ENCODE measurements at places on chromosomes 2 and 18. TPM values are rescaled to one million over a fixed set of nuclear protein-coding genes. Genes with fewer than 3 reads are reported as not detected.

Gene MATN3
- not detected for total RNA-seq

DNA sequence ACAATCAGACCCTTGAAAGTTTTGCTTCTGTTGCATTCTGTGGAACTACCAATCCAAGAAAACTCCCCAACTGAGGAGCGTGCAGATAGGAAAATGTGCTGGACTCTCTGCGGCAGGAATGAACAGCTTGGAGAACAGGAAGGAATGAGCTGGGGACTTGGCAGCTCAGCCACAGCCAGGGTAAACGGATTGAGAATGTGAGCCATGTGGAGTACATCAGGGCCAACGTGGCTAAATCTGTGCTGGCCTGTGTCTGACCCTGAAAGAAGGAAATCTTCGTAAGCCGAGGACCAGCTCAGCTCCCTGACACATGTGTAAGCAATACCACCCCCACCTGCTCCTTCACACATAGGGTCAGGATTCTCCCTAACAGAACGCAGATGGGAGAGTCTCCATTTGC lies 1023.7 kb downstream of the BCL11A start:
- no peak overlapping the region for H3K4me3 ChIP-seq
- H3K27ac ChIP-seq: no peak overlapping the region
- no peaks in the 10 kb centered on the region for H3K4me1 ChIP-seq
- H3K27me3 ChIP-seq: no peaks in the 10 kb centered on the region
- H3K36me3 ChIP-seq: no peaks in the 10 kb centered on the region
- DNase-seq: no peak

DNA sequence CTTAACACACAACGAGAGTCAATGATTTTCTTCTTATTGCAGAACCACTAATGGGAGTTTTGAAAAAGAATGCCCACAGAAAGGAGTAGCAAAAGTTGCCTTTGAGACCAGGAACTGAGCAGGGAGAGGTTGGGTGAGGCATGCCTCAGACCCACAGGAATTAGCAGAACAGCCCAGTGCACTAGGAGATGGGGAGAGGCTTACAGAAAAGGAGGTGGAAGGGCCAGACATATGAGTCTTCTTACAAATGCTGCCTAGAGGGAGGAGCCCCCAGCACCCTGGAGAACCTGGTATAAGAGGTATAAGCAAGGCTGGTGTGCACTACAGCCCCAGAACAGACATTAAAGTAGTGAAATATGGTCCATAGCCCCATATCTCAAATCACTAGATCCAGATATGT lies 162.0 kb downstream of the DTNA start:
- no peaks in the 10 kb centered on the region for H3K4me1 ChIP-seq
- no peak for DNase-seq
- no peak overlapping the region for H3K4me3 ChIP-seq
- H3K36me3 ChIP-seq: no peaks in the 10 kb centered on the region

- no peak for DNase-seq
- no peaks in the 10 kb centered on the region for H3K27me3 ChIP-seq
- no peak overlapping the region for H3K4me3 ChIP-seq
- no peak overlapping the region for H3K27ac ChIP-seq
- H3K4me1 ChIP-seq: no peaks in the 10 kb centered on the region
These were observed 188.7 kb downstream of the FTCDNL1 start for GRCh38 chr2:199662255-199662654.

DNA sequence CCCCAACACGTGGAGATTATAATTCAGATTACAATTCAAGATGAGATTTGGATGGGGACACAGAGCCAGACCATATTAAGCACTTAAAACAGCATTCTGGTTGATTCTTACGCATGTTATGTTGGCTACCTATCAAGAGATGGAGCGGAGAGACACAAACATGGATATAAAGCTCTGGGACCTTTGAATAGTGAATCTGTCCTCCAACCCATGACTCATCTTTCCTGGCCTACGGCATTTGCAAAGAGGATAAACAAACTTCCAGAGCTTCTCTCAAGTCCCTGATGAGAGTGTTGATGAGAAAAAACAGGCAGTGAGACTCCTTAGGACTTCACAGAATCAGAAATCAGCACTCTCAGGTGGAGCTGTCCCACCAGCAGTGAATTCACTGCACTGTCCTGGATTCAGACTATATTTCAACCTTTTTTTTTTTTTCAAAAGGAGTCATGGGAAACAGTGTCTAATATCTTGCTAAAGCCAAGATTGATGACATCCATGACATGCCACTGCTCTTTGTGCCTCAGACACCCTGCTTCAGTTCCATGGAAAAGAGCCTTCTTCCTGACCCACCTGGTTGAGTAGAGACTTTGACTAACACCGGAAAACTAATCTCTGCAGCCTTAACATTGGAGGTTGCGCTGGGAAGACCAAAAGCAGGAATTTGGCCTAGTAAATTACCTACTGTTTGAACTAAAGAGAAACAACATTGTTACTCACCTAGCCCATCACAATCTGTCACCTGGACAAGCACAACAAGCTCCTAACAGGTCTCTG lies 62.1 kb upstream of the NPAS2 start:
- no peaks in the 10 kb centered on the region for H3K27me3 ChIP-seq
- no peak overlapping the region for H3K27ac ChIP-seq
- no peaks in the 10 kb centered on the region for H3K4me1 ChIP-seq
- no peaks in the 10 kb centered on the region for H3K36me3 ChIP-seq
- no peak overlapping the region for H3K4me3 ChIP-seq

Gene PARD6G
- total RNA-seq: 3.1 TPM
